Stimulated activated naive B cell treated with anti-CD40 and anti-IgM and Interleukin-4, amounts not matched to agents 10 μg/mL and 1 μg/mL and 100 μg/mL, for 72 hours (primary cell): ENCODE measurements at places on chromosomes 5 and 9.
A peak's percentile ranks its signal among the peaks of the same experiment; 100 is the strongest.

DNA sequence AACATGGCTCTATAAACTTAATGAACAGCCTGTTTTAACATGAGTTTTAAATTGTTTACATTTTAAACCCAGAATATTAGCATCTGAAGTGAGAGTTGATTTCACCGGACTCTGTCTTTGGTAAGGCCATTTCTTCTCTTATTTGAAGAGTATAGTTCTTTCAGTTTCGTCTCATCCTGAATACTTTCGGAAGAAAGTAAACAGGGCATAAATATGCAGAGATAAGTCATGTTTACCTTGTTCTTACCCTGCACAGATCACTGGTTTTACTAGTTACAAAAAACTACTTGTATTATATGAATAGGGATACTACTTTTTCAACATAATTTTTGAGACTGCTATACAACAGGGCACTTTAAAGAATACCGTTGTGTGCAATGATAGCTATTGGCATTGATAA is 656.3 kb upstream of the ZNF608 start:
- no peaks in the 10 kb centered on the region for H3K36me3 ChIP-seq
- H3K4me3 ChIP-seq: no peak overlapping the region
- DNase-seq: no peak
- H3K27me3 ChIP-seq: no peaks in the 10 kb centered on the region

DNA sequence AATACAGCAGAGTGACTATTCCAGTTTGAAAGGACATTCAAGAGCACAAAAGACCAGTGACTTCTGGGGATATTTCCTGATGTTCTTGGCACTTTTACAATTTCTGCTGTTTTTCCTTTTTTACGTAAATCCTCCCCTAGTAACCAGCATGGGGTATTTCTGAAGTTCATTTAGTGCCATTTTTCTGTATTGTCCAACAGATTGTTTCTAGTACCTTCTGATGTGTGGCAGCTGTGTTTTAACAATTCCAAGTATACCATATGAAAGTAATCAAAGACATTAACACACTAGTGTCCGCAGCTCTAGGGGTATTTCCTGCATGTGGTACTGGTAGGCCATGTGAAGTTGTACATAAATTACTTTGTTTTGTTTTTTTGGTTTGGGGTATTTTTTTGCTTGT is 53.0 kb upstream of the SMARCA2 start:
- no peak for DNase-seq
- H3K36me3 ChIP-seq: no peaks in the 10 kb centered on the region
- H3K27me3 ChIP-seq: peaks cover 15% of the 10 kb centered on the region
- no peak overlapping the region for H3K4me3 ChIP-seq
- H3K27ac ChIP-seq: no peak overlapping the region
- no peaks in the 10 kb centered on the region for H3K4me1 ChIP-seq

- no peak overlapping the region for H3K4me3 ChIP-seq
- no peaks in the 10 kb centered on the region for H3K27me3 ChIP-seq
- H3K27ac ChIP-seq: no peak overlapping the region
- H3K4me1 ChIP-seq: peaks cover 74% of the 10 kb centered on the region
- no peak for DNase-seq
- peaks cover 7% of the 10 kb centered on the region for H3K36me3 ChIP-seq
Measured at GRCh38 chr5:54643685-54644106, 126.1 kb downstream of the SNX18 start.

DNA sequence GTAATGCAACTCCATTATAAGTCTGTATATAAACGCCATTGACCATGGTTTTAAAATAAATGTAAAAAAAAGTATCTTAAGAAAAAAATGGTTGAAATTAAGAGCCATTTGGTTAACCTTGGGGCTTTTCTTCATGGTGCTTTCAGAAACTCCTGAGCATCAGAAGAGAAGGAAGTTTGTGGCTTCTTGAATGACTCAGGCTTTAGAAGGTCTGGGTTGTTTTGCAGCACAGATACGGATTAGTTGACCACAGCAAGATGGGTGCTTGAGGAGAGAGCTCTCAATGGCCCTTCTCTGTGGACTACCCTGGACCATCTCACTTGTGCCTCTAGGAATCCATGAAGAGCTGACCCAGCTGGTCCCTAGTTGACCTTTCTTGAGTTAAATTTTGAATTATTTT is 189.5 kb downstream of the TMEM38B start:
- H3K4me1 ChIP-seq: peaks cover 15% of the 10 kb centered on the region
- no peaks in the 10 kb centered on the region for H3K36me3 ChIP-seq
- peak; percentile 20 for DNase-seq
- H3K4me3 ChIP-seq: no peak overlapping the region

- no peak overlapping the region for H3K4me3 ChIP-seq
- H3K4me1 ChIP-seq: peaks cover 35% of the 10 kb centered on the region
- DNase-seq: no peak
- peak overlapping the region; percentile 81 for H3K27ac ChIP-seq
Measured at GRCh38 chr9:112325600-112325999, 7.8 kb downstream of the PTBP3 start.

DNA sequence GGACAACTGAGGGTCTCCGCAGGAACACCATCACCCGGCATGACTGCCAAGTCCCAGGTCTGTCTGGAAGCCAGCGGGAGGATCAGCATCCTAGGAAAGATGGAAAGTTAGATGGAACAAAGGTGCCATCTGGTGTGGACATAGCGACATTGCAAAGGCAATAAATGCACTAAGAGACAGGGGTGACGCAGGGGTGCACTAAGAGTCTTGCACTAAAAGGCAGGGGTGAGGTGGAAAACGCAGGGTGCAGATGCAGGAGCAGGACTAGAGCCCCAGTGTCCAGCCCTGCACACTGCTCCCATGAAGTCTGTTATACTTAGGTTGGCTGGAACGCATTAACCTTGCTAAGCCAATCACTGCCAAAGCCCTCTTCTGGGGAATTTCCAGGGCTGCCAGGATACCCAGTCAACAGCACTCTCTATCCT is 15.5 kb downstream of the ATOX1 start:
- peaks cover 53% of the 10 kb centered on the region for H3K36me3 ChIP-seq
- no peak for DNase-seq
- no peaks in the 10 kb centered on the region for H3K27me3 ChIP-seq

- DNase-seq: no peak
- H3K27me3 ChIP-seq: no peaks in the 10 kb centered on the region
- peaks cover 14% of the 10 kb centered on the region for H3K36me3 ChIP-seq
- no peak overlapping the region for H3K4me3 ChIP-seq
- no peak overlapping the region for H3K27ac ChIP-seq
Measured at GRCh38 chr9:137396227-137396626, 26.7 kb downstream of the EXD3 start.

GRCh38 chr5:4857761-4858160 is 282.4 kb upstream of the ADAMTS16 start:
- H3K27me3 ChIP-seq: peaks cover 13% of the 10 kb centered on the region
- no peak for DNase-seq
- no peak overlapping the region for H3K27ac ChIP-seq
- H3K36me3 ChIP-seq: no peaks in the 10 kb centered on the region
- H3K4me1 ChIP-seq: no peaks in the 10 kb centered on the region

- H3K27ac ChIP-seq: peak overlapping the region; percentile 39
- no peaks in the 10 kb centered on the region for H3K36me3 ChIP-seq
- peaks cover 45% of the 10 kb centered on the region for H3K4me1 ChIP-seq
- no peaks in the 10 kb centered on the region for H3K27me3 ChIP-seq
- peak overlapping the region; percentile 68 for H3K4me3 ChIP-seq
- DNase-seq: peak; percentile 82
Measured at GRCh38 chr5:160434022-160434531, 12.4 kb downstream of the PTTG1 start.

DNA sequence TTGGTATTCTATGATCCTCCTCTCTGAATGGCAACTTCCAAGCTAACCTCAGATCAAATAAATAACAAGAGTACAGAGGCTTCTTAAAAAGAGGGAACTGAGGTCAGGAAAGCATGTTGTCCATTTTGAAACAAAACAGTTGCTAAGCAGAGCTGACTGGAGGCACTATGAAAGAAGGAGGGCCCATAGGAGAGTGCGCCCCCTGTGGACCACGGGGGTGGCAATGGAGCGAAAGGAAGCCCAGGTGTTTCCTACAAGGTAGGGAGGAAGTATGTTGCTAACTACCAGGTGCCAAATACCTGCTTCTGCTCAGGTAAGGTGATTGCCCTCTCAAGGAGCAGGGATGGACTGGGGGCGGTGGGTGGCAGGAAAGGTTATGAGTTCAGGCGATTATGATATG is 101.8 kb upstream of the MAST4 start:
- peaks cover 8% of the 10 kb centered on the region for H3K36me3 ChIP-seq
- no peak for DNase-seq
- no peak overlapping the region for H3K27ac ChIP-seq
- H3K4me3 ChIP-seq: no peak overlapping the region

GRCh38 chr5:3103262-3103811 is 351.9 kb upstream of the IRX2 start:
- H3K4me1 ChIP-seq: no peaks in the 10 kb centered on the region
- no peaks in the 10 kb centered on the region for H3K36me3 ChIP-seq
- H3K27me3 ChIP-seq: peaks cover 58% of the 10 kb centered on the region
- no peak overlapping the region for H3K4me3 ChIP-seq
- DNase-seq: no peak
- H3K27ac ChIP-seq: no peak overlapping the region

DNA sequence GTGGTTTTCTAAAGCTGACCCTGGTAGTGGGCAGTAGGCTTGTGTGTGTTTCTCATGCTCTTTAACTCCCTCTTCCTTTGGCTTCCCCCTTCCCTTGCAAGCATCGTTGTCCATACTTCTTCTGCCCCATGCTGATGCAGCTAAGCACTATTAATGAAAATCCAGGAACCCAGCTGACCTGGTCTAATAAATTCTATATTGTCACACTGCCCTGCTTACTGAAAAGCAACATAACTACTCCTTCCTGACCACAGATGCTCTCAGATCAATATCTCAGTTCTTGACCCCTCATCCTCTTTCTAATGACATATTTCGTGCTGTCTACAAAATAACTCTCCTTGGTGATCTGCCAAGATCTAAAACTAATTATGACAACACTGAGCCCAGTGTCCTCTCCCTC is 405.5 kb downstream of the EFNA5 start:
- no peaks in the 10 kb centered on the region for H3K4me1 ChIP-seq
- no peak overlapping the region for H3K27ac ChIP-seq
- DNase-seq: no peak
- no peak overlapping the region for H3K4me3 ChIP-seq

DNA sequence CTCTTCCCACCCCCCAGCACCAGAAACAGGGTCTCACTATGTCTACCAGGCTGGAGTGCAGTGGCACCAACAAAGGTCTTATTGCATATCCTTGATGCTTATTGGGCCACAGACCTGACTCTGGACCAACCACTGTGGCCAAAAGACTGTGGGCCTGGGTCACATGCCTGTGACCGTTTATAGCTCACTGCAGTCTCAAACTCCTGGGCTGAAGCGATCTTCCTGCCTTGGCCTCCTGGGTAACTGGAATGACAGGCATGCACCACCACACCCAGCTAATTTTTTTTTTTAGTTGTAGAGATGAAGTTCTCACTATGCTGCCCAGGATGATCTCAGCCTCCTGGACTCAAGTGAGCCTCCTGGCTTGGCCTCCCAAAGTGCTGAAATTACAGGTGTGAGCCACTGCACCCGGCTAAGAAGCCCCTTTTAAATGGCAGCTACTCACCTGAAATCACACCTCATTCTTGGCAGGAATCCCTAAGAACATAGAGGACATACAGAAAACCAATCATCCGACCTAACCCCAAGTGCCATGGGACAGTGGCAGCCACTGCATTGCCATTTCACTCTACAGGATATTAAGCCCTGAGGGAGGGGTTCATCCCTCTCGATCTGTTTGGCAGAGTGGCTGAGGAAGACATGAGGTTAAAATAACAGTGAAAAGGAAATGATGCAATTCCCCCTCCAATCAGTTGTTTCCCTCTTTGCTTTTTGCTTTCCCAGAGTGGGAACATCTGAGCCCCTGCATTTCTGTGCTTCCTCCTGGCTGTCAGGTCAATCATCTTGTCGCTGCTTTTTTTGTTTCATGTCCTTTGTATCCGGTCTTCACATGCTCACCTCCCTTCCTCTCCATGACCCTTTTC is 74.6 kb downstream of the LRRC70 start:
- H3K4me3 ChIP-seq: no peak overlapping the region
- H3K36me3 ChIP-seq: peaks cover 12% of the 10 kb centered on the region
- no peak overlapping the region for H3K27ac ChIP-seq
- H3K4me1 ChIP-seq: peaks cover 8% of the 10 kb centered on the region

DNA sequence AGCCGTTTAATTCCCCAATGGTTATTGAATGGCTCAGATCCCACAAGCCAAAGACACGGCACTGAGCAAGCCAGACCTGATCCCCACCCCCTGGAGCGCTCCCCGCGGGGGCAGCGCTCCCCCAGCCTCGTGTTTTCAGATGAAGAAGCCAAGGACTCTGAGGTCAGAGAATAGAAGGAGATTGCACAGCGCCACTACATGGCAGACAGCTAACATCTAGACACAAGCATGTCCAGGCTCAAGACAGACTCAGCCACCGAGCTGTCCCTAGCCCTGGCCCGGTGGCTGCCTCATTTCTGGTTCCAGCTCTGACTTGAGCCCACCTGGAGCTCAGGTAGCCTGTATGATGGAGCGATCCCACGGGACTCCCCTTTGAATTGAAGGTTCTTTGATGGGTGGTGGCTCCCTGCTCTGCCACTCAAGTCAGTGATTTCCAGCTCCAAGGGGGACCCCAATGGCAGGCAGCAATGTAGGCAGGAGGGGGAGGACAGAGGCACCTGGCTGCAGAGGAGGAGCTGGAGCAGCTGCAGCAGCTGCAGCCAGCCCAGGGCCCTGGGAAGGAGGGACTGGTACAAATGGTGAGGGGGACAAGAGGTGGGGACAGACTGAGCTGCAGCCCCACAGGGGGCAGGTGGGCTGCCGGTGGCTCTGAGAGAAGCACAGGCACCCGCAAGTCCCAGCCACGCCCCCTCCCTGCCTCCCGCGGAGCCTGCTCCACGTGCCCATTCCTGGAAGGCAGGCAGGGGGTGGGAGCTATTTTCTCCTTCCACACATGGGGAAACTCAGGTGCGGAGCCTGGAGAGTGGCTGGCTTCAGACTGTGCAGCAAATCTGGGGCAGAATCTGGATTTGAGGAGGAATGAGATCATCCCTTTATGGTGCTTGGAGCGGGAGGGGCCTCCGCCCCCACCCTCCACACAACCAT is 40.2 kb downstream of the NTNG2 start:
- H3K4me3 ChIP-seq: no peak overlapping the region
- DNase-seq: no peak
- H3K27me3 ChIP-seq: peaks cover 46% of the 10 kb centered on the region
- no peak overlapping the region for H3K27ac ChIP-seq
- H3K36me3 ChIP-seq: no peaks in the 10 kb centered on the region

DNA sequence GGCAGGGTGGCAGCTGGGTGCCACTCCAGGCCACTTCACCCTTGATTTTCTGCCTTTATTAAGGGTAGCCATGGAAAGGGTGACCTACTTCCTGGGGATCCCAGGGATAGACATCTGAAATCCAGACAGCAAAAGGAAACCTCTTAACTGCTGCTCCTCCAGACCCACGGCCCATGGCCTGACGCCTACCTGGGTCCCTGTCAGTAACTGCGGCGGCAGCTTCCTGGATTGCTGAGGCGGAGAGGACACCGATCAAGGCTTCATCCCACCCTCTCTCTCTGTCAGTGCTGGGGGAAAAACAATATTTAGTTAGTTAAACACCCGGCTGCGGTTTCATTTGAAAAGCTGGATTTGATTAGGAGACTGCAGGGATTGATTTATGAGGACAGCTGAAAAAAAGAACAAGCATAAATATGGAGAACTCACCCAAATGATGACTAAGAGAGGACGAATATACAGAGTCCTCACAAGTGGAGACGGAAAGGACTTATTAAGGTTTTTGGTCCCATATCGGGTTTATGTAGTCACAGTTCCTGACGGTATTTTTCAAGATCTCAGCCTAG is 158.7 kb upstream of the KLF4 start:
- no peak for DNase-seq
- H3K4me3 ChIP-seq: no peak overlapping the region
- H3K4me1 ChIP-seq: peaks cover 4% of the 10 kb centered on the region
- no peak overlapping the region for H3K27ac ChIP-seq

GRCh38 chr5:157476702-157477408 is 16.8 kb downstream of the NIPAL4 start:
- no peaks in the 10 kb centered on the region for H3K27me3 ChIP-seq
- peaks cover 60% of the 10 kb centered on the region for H3K4me1 ChIP-seq
- H3K36me3 ChIP-seq: peaks cover 31% of the 10 kb centered on the region
- H3K27ac ChIP-seq: peak overlapping the region; percentile 81
